Iris pigment epithelial cell (primary cell): ENCODE measurements at places on chromosomes 12 and 14.

GRCh38 chr12:39646963-39647362 is 27.4 kb upstream of the ABCD2 start:
- peak; percentile 55 for DNase-seq

DNA sequence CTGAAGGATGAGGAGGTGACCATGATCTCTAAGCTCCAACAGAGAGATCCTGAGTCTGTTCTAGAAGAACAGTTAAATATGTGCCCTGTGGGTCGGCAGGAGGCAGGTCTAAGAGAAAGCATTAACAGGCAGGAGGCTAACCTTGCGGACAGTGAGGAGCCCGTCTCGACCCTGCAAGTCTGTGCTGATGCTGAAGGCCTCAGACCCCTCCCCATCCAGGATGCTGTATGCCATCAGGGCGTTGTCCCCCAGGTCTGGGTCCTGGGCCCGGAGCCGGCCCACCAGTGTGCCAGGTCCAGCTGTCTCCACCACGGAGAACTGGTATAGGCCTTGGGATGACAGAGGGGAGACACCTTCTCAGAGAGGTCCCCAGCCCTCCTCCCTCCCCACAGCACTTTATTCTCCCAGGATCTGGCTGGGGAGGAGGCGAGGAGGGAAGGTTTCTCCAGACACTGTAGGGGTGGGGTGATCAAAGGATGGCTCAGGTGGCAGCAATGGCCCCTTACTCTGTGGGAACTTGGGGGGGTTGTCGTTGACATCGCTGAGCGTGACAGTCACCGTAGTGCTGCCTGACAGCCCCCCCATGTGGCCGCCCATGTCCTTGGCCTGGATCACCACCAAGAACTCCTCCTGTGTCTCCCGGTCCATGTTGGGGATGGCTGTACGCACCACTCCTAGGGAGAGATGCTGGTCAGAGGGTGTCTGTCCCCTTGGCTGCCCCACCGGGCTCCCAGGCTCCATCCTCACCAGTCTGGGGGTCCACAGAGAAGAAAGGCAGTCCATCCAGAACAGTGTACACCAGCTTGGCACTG is 3.1 kb downstream of the CDH24 start:
- DNase-seq, result no peak

DNA sequence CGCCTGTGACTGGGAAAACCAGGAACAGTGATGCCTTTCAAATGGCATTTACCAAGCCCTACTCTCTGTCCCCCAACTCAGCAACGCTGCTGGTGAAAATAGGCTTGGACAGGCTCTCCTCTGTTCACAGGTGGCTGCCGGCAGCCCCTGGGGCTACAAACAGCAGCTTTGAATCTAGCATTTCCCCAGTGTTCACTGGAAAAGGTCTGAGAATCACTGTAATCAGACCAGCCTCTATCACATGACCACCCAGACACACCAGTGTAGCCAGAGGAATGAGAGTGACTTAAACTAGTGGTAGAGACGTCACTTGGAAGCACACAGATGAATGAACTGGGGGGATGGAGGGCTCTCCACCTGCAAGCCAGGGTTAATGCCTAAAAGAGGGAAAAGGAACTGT is 151.8 kb downstream of the FOXN3 start:
- no peak for DNase-seq

DNA sequence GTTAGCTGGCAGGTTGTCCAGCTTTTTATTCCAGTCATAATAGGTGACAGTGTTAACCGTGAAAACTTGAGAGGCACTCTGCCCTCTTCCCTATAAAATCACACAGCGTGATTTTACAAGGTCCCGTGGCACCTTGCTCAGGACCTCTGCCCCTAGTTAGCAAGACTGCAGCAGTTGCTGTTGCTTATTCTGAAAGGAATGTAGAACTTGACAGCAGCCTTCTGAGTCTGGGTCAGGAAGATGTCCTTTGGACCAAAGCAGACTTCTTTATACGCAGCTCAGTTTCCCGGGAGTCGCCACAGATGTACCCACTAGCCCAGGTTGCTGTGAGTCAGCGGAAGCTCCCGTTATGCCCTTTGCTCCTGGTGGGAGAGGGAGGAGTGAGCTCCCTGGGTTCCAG is 13.2 kb downstream of the PRKAB1 start:
- no peak for DNase-seq

- DNase-seq, result peak; percentile 77
Observed at GRCh38 chr12:100445081-100445481, 28.6 kb upstream of the NR1H4 start.

DNA sequence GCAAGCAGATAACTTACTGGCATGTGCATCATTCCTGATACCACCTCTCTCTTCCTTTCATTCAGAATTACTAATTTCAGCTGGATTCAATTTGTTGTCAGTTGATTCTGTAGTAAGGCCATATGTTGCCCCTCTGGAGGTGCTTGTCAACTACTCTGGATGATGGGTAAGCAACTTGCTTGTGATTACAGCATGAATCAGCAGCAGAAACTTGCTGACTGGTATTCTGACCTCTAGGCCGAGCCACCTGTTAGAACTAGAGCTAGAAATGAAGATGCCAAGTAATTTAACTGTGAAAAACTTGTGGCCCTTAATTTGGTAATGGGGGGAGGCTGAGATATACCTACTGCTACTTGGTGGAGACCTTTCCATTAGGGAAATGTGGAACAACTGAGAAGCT is 5.1 kb downstream of the RNF10 start:
- peak; percentile 58 for DNase-seq

DNA sequence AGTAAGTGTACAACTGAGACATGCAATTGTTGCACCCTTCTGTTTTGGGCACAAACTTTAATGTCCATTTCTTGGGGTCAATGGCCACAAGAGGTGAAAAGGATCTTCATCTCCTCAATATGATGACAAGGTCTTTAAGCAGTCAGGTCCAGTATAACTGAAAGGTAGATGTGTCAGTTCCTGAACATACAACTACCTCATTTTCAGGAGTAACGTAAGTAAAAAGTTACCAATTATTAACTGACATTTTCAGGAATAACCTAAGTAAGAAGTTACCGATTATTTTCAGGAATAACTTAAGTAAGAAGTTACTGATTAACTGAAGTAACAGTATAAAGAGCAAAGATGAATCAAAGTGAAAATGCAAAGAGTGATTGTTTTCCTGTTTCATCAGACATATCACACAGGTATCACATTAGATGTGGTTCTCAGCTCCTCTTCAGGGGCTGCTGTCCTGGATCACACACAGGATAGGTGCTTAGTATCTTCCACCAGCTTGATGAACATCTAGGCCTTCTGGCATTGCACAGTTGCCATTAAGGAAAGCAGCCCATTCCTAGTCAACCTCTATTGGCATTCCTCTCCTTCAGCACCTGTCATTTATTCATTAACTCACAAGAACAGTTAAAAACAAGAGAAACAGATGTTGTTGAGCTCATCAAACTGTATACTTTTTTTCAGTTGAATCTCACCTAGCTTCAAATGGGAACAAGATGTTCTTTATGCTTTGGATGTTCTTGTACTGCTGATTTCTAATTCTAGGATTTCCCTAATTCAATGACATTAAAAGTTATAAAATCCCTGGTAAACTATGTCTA is 200.0 kb downstream of the FOXG1 start:
- no peak for DNase-seq

DNA sequence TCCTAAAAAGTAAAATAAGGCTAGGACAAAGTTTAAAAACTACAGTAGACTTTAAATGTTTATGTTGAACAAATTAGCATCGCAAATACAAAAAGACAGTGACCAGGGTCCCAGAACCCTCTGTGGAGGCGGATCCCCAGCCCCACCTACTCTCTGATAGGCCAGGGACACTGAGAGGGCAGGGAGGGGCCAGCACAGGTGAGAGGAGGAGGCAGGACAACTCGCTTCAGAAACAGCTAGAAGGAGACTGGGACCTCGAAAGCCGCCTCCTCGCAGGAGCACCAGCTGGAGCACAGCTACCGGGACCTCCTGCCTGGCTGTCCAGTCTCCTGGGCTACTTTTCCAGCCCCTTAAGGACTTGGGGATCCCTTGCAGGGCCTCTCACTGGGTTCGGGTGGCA is 992 bp downstream of the DNAH10 start:
- DNase-seq, result no peak

GRCh38 chr14:28323951-28324741 is 442.4 kb upstream of the FOXG1 start:
- no peak for DNase-seq

GRCh38 chr12:87332987-87333726 is 696.0 kb downstream of the C12orf50 start:
- no peak for DNase-seq

DNA sequence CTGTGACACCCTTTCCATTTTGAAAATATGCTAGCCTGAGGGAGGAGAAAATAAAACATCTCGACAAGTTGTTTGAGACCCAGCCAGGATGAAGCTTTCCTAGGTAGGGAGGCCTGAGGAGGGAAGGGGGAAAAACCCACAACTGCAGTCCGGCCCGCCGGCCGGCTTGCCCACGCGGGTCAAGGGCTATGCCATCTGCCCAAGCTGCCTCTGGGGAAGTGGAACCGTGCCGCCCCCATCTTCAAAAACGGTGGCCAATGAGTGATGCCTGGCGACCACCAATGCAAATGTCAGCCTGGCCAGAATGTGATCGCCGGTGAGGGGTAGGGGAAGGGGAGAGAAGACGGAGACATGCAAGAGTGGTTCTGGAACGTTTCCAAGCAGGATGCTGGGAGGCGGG is 263.5 kb upstream of the ALG10B start:
- DNase-seq, result no peak

DNA sequence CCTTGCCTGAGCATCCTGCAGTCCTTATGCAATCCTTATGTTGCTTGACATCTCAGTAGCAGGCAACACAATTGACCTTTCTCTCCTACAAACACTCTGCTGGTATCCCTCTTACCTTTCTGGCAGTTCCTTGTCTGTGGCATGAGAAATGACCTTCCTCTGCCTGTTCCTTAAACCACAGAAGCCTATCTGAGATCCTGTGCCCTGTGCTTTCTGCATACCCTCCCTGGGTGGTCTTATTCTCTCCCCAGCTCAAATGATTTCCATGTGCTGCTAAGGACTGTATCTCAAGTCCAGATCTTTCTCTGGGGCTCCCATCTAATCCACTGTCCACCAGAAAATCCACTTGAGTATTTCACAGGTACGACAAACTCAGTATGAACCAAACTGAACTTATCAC is 2.0 kb upstream of the ARHGAP9 start:
- DNase-seq, result no peak

GRCh38 chr12:70330158-70330557 is 35.9 kb upstream of the KCNMB4 start:
- no peak for DNase-seq

GRCh38 chr12:88247241-88247643 is 105.1 kb downstream of the TMTC3 start:
- DNase-seq, result peak; percentile 90

- DNase-seq, result no peak
Observed at GRCh38 chr12:125014526-125014925, 21.1 kb downstream of the BRI3BP start.

DNA sequence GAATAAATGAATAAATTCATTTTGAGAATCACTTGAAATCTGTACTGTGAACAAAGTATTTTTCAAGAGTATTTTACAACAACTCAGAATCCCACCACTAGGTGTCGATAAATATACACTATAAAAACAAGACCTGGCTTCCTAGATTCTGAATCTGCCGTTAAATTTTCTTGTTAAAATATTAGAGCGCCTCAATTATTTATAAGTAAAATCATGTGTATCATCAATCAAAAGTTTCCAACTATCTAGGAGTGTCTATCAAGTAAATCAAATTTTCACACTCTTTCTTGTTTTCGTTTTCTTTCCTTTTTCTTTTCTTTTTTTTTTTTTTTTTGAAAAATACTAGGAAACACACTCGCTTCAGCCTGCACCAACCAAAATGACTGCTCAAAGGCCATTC is 179.2 kb upstream of the DCN start:
- peak; percentile 56 for DNase-seq

- DNase-seq, result no peak
Observed at GRCh38 chr12:55707841-55708694, at the start of gene ITGA7. ITGA7 (minus strand) TSS chr12:55707904; CDS start chr12:55707682, 222 bp downstream.

DNA sequence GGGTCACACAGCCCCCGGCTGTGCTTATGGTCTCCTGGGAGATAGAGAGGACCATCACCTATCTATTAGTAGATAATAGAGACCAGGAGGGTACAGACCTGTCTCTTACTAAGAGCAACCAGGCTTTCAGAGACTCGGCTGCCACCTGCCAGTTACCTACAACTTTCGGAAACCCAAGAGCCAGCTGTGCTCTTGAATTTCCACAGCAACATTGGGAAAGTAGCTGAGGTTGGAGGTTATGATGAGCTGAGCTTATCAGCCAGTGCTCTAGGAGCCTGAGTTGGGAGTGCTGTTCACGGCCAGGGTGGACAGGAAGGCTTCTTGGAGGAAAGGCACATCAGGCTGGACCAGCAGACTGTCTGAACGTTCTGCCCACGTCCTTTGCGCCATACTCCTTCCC is 67.6 kb downstream of the RIN3 start:
- DNase-seq, result no peak

DNA sequence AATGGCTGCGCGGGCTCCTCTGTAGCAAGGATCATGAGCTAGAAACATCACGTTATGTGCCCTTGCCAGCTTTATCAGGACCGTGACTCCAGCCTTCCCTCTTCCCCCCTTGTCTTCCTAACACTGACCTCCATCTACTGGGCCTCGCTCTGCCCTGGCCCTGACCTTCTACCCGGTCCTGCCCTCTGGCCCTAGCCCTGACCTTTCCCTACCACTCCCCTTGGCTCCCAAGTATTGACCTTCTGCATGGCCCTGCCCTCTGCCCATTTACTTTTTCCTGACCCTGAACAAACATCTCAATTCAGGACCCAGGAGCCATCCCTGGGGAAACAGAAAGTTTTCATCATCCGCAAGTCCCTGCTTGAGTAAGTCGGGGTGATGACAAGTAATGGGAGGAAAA is 2.0 kb downstream of the SOAT2 start:
- DNase-seq, result no peak

GRCh38 chr12:60489071-60489470 is 893.2 kb downstream of the SLC16A7 start:
- peak; percentile 49 for DNase-seq

DNA sequence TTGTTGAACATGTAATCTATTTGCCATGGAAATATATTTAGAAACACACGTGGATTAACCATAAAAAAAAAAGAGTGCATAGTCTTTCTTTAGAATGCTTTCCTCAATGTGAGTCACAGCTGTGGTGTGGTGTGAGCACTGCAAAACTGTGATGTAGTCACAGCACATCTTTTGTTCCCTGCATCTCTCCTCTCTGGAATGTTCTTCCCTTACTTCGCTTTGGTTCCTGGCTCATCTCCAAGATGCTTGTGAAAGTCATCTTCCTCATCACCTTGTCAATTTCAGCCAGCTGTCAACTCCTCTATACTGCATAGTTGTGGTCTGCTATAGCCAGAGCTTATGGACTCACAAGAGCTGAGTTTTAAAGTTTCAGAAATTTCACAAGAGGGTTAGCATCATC is 60.2 kb downstream of the STAB2 start:
- peak; percentile 74 for DNase-seq

- peak; percentile 23 for DNase-seq
Observed at GRCh38 chr14:98953551-98954348, 318.2 kb downstream of the BCL11B start.
